Renal cortical epithelial cell (primary cell): ENCODE measurements at places on chromosomes 2 and 18. TPM values are rescaled to one million over a fixed set of nuclear protein-coding genes. Genes with fewer than 3 reads are reported as not detected.

The PPP4R1 gene
- total RNA-seq: 152 and 166 TPM in 2 replicates

The ATP6V1B1 gene
- 0.89 TPM in 1 of 2 replicates, not detected in the other for total RNA-seq

The IL1R2 gene
- 0.89 and 23.4 TPM in 2 replicates for total RNA-seq

The SAG gene
- not detected in 2 replicates for total RNA-seq

The RAB1A gene
- 97.2 and 218 TPM in 2 replicates for total RNA-seq

The RBKS gene
- total RNA-seq: 10.0 and 12.5 TPM in 2 replicates
